ENCODE measurements at places on chromosomes 16 and 17.
A peak's percentile ranks its signal among the peaks of the same experiment; 100 is the strongest.

GRCh38 chr17:58702045-58702476 is 9.7 kb downstream of the RAD51C start:
- DNase-seq = no peak

- DNase-seq = no peak
Observed at GRCh38 chr17:32298721-32299579, 33.3 kb downstream of the RHBDL3 start.

GRCh38 chr16:17747081-17747756 is 276.5 kb upstream of the XYLT1 start:
- DNase-seq = no peak

GRCh38 chr16:54210452-54211125 is 76.0 kb downstream of the IRX3 start:
- no peak for DNase-seq

GRCh38 chr17:78318407-78318806 is 41.5 kb downstream of the SOCS3 start:
- DNase-seq = no peak

GRCh38 chr17:12599186-12599920 is 66.3 kb upstream of the MYOCD start:
- no peak for DNase-seq

GRCh38 chr17:82231312-82231561 is 2.4 kb downstream of the SLC16A3 start:
- DNase-seq = no peak

DNA sequence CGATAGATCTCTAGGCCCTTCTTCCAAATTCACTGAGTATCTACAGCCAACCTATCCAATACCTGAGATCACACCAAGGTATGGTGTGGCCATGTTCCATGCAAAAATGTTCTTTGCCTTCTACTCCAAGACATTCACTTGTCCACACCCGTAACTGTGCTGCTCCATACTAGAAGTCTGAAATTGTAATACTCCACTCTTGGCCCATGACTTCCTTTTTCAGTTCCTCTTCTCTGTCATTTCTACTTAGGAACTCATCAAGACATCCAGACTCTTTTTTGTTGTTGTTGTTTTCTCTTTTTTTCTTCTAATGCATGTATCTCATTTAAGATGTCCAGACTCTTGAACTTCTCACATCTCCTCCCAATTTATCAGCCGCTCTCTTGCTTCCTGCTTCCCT is 42.5 kb upstream of the KSR1 start:
- DNase-seq = no peak

DNA sequence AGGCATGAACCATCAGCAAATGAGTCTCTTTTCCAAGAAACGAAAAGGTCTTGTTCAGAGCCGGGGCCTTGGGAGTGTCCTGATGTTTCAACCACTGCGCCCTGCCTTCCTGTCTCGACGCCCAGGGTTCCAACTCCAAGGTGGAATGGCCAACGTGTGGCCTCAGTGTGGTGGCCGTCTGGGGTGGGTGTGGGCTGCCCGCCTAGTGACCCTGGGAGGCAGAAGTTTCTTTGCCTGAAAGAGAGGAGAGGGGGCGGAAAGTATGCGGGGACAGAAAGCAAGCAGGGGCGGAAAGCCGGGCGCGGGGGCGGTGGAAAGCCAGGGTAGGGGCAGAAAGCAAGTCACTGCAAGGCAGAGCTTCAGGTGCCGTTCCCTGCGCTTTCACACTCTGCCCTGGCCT is 4.1 kb downstream of the MSRB1 start:
- DNase-seq = no peak

DNA sequence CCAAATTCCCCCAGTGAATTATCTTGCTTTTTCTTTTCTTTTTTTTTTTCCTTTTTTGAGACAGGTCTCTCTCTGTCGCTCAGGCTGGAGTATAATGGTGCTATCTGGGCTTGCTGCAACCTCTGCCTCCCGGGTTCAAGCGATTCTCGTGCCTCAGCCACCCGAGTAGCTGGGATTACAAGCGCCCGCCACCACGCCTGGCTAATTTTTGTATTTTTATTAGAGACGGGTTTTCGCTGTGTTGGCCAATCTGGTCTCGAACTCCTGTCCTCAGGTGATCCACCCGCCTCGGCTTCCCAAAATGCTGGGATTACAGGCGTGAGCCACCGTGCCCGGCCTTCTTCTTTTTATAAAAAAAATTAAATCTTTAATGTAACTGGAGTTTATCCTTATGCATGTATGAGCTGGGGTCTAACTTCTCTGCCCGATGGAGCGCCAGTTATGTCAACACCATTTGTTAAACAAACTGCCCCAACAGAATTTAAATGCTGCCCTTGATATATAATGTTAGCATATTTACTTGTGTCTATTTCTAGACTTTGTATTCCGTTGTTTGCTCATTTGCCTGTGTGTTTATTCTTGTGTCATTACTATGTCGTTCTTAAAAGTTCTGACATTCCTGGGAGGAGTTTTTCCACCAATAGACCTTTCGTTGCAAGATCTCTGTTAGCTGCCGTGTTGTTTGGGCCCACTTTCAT is 535 bp upstream of the AURKB start:
- no peak for DNase-seq

- DNase-seq = no peak
Observed at GRCh38 chr16:85327731-85328675, 215.7 kb upstream of the CIBAR2 start.

- peak; percentile 80 for DNase-seq
Observed at GRCh38 chr17:39653662-39654331, 11.4 kb upstream of the TCAP start.

GRCh38 chr16:81401035-81401950 is 43.3 kb upstream of the CMIP start:
- no peak for DNase-seq

- DNase-seq = no peak
Observed at GRCh38 chr16:830107-830870, 29.8 kb upstream of the GNG13 start.

DNA sequence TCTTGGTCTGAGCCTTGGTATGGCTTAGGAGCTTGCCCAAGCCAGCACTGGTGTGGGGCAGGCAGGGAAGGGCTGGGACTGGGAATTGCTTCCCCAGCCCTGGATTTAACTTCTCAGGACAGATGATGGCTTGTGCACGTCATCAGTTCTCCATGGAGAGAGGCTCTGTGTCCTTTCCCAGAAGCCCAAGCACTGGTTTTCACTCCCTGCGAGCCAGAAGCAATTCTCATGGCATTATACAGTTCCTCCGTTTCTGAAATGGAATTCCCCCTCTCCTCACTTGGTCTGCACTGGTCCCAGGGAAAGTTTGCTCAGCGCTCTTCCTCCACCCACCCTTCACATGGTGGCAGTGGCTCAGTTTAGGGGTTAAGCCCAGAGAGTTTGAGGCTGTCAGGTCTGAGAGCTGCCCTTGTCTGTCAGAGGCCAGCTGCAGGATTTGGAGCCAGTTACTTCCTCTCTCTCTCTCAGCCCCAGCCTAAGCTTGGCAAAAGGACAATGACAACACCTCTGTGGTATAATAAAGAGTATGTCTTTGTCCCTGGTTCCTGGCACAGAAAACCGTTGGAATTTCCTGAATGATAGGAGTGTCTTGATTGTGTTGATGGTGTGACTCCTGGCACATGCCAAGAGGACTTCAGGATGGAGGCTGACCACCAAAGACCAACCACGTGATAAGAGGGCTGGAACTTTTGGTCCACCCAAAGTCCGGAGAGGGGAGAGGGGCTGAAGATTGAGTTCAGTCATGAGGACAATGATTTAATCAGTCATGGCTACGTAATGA is 219.6 kb upstream of the TNRC6C start:
- no peak for DNase-seq

- DNase-seq = no peak
Observed at GRCh38 chr17:82178499-82179261, 34.0 kb downstream of the CCDC57 start.

GRCh38 chr17:12680407-12680897 is 14.8 kb downstream of the MYOCD start:
- DNase-seq = no peak

DNA sequence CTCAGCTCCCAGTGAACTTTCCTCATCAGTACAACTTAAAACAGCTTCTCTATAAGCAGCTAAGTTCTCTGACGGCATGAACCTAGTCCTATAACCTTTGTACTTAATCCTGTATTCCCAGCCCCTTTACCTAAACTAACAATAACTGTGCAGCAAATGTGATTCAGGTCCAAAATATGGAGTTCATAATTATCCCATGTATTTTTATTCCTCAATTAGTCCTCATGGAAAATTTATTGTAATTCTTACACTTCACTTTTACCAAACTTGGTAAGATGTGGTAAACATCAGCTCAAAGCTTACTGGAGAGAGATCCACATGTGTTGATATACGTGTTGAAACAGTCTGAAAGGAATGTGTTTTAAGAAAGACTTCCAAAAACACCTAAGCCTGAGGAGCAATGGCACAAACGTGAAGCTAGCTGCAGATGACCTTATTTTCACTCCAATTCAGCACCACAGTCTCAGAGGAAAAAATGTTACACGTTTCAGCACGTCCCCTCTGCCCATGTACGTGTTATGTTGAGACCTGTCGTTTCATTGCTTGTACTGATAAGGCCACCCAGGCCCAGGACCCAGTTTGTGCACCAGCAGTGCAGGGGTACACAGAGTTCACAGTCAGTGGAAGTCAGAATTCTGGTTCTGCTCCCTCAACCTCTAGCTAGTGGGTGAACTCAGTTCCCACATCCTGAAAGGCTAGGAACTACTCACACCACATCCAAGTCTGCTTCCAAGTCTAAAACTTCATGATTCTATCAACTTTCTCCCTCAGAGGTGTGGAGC is 7.1 kb downstream of the USP31 start:
- no peak for DNase-seq

GRCh38 chr17:47649972-47650524 is 329 bp downstream of the KPNB1 start:
- DNase-seq = no peak

GRCh38 chr16:84617041-84617790 is 662 bp downstream of the COTL1 start:
- DNase-seq = peak; percentile 62

GRCh38 chr16:58265480-58266052 is 29.3 kb downstream of the PRSS54 start:
- DNase-seq = no peak

GRCh38 chr17:79374087-79374689 is 236.7 kb downstream of the RBFOX3 start:
- no peak for DNase-seq

DNA sequence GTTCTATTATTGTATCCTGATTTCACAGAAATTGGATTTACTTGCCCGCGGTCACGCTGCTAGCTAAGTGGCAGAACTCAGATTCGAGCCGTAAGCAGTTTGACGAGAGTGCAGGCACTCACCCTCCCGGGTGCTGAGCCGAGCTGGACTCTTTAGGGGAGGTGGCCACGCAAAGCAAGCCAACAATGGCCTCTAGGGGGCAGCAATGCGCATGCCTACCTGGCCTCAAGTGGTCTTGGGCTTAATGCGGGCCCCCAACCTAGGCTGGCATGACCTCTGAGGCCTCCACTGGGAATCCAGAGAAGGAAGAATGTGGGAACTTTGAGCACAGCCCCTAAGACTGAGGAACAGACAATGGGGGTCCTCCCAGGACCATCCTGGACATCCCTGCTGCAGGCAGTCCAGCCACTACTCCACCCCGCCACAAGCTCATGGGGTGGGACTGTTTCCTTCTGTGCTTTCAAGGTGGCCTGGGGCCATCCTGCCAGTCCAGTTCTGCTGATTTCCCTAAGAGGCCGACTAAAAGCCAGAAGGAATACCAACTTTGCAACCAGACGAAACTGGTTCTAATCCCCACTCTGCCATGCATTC is 276.5 kb downstream of the XYLT1 start:
- DNase-seq = peak; percentile 33

GRCh38 chr16:75000481-75001081 is 1.8 kb downstream of the ZNRF1 start:
- no peak for DNase-seq
